ENCODE measurements at places on chromosomes 11 and 22.

- no peak for DNase-seq
Observed at GRCh38 chr11:75510004-75510722, 15.6 kb downstream of the GDPD5 start.

GRCh38 chr11:62340269-62340901 lies 3.1 kb downstream of the ASRGL1 start:
- DNase-seq, result peak; percentile 94

- no peak for DNase-seq
Observed at GRCh38 chr22:35524966-35525686, 15.5 kb upstream of the RASD2 start.

DNA sequence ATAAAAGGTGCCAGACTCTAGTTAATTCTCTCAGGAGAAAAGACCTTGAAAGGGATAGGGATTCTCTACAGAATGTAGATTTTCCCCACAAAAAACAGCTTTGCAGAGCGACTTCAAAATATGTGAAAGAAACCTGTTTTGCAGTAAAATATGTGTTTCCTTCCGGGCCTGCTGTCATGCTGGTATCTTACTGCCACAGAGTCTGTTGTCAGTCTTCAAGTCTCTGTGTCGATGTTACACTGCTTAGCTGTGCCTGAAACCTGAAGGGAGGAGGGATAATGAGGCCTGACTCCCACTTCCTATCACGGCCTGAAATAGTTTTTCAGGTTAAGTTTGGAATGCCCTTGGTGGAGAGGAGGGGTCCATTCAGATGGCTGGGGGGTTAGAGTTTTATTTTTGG lies 1.7 kb upstream of the DGCR2 start:
- no peak for DNase-seq

GRCh38 chr22:36385491-36386350 lies 2.0 kb downstream of the MYH9 start:
- DNase-seq, result peak; percentile 27

DNA sequence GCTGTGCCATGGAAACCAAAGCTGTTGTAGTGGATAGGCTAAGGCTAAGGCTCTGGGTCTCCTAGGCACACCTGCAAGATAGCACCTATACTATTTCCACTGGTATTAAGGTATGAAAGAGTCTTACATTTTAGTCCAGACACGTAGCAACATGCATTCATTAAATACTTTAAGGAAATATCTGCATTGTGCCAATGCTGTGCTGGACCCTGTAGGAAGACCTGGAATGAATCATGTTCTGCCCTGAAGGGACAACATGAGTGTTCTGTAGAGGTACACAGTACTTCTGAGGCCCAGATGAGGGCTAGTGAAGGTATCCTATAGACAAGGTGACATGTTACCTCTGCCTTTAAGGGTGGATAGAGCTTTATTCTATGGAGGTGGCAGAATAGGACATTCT lies 35.2 kb upstream of the RRM1 start:
- no peak for DNase-seq

- DNase-seq, result no peak
Observed at GRCh38 chr22:47225080-47225930, 462.9 kb downstream of the TBC1D22A start.

GRCh38 chr11:67163006-67163405 lies 43.9 kb downstream of the KDM2A start:
- no peak for DNase-seq

GRCh38 chr22:42396621-42397331 lies 35.4 kb downstream of the NFAM1 start:
- peak; percentile 27 for DNase-seq

DNA sequence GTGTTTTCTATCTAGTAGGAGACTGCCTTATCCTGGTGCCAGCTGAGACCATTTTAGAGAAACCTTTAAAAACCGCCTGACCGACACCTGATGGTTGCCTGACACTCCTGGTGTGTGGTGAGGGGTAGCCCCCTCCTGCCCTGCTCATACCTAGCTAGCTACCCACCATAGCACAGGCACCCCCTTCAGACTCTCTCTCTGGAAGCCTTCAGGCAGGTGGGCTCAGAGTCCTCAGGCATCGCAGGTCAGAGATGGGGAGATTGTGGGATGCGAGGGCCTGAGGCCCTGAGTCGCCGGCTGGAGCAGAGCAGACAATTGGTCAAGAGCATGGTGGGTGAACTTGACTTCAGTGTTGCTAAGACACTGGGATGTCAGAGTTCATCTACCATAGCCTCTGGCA lies 424.6 kb downstream of the BRD1 start:
- no peak for DNase-seq

- DNase-seq, result no peak
Observed at GRCh38 chr11:35839368-35840161, 104.3 kb upstream of the LDLRAD3 start.

- DNase-seq, result no peak
Observed at GRCh38 chr11:95736355-95736754, 53.2 kb downstream of the FAM76B start.

DNA sequence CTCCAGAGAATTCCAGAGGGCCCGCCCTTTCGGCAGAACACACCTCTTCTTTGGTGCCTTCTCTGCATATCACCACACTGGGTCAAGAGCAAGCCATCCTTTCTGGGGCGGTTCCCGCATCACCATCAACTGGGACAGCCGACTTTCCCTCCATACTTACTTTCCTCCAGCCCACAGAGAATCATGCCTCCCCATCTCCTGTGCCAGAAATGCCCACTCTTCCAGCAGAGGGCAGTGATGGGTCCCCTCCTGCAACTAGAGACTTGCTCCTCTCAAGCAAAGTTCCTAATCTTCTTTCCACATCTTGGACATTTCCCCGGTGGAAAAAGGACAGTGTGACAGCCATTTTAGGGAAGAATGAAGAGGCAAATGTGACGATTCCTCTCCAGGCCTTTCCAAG lies 157.7 kb downstream of the C11orf91 start:
- peak; percentile 49 for DNase-seq

DNA sequence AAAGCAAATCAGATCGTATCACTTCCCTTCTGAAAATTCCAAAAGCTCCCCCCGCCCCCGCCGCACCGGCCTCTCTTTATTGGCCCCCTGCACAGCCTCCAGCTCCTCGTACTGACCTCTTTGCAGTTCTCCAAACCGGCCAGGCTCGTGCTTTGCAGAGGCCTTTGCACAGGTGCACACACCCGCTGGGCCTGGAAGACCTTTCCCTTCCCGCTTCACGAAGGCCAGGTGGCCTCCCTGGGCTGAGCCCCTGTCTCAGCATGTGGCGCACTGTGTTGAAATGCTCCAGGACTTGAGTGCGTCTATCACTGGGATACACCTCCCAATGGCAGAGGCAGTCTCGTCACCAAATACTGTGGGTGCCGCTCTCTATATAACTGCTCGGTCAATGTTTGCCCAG lies 13.2 kb upstream of the ADA2 start:
- no peak for DNase-seq

DNA sequence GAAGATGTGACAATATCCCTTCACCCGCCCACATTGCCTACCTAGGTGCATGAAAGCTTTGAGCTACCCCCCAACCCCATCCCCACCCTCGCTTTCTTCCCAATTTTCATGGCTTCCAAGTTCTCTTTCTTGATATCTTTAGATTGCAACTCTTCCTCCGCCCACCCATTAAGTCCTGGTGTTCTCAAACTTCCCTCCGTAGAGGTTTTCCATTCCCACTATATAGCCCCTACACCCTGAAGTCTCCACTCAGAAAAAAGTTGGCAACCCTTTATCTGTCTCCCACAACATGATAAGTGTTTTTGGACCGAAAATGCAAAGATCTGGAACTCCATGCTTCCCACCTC lies 572 bp downstream of the ZNF70 start:
- DNase-seq, result no peak

DNA sequence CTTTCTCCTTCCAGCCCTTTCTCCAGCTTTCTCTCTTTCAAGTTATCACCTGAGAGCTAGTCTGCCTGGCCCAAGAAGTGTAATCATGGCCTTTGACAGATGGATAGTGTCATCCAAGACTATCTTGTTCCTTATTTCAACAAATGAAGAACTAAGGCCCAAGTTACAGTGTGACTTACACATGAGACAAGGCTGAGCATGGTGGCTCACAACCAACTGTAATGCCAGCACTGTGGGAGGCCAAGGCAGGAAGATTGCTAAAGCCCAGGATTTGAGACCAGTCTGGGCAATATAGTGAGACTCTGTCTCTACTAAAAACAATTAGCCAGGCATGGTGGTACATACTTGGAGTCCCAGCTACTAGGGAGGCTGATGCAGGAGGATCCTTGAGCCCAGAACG lies 3.7 kb upstream of the RANGAP1 start:
- no peak for DNase-seq

GRCh38 chr11:2211113-2211971 lies 39.7 kb upstream of the TH start:
- DNase-seq, result no peak

DNA sequence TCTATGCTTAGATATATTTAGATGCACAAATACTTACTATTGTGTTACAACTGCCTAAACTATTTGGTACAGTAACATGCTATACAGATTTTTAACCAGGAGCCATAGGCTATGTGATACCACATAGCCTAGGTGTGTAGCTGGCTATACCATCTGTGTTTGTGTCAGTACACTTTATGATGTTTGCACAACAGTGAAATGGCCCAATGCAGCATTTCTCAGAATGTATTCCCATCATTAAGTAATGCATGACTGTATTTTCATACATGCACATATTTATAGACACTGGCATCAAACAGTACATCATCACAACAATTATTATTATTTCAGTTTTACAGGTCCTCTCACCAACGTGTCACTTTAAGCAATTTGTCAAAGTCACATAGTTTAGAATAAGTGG lies 979.5 kb upstream of the TENM4 start:
- DNase-seq, result no peak

GRCh38 chr11:134786636-134787035 lies 374.6 kb upstream of the B3GAT1 start:
- no peak for DNase-seq

DNA sequence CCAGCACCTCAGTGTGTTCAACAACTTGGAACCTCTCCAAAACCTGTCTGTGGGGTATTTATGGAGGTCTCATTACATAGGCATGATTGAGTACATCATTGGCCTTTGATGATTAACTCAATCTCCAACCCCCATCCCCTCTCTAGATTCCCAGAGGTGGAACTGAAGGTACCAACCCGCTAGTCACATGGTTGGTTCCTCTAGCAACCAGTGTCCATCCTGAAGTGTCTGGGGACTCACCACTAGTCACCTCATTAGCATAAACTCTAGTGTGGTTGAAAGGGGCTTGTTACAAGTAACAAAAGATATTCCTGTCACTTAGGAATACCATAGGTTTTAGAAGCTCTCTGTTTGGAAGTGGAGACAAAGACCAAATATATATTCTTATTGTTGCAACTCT lies 40.3 kb downstream of the SIK2 start:
- no peak for DNase-seq

- no peak for DNase-seq
Observed at GRCh38 chr11:41779401-41779960, 320.0 kb upstream of the LRRC4C start.

GRCh38 chr11:134581966-134582769 lies 170.1 kb upstream of the B3GAT1 start:
- DNase-seq, result peak; percentile 47

- DNase-seq, result no peak
Observed at GRCh38 chr11:110598725-110599124, 113.5 kb downstream of the ARHGAP20 start.

DNA sequence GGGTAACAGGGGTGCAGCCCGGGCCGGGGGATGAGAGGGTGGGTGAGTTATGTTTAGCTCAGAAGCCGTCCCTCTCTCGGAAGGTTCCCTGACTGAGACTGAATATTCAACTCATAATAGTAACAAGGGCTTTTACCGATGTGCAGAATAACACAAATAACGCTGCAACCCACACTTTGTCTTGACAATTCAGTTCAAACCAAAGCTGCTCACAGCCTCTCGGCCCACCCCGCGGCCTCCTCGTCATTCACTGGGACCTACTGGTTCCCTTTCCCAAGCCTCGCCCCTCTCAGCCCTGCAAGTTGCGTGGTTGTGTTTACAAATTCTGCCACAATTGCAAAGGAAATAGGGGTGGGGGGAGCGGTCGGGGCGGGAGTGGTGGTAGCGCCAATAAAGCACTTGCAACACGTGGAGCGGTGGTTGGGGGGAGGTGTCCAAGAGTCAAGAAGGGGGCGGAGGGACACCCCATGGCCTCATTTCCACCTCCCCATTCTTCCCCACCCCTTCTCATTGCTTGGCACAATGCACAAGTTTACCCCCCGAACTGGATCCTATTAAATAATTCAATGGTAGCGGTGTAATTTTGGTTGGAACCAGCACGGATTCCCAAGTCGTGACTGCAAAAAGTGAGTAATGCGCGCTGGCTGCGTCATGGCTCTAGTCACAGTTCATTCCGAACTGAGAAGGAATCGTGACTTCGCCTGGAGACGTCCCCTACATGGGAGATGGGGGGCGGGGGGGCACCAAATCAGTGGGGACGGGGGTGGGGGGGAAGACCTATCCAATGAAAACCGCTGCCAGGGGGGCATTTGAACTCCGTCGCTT lies 102.0 kb upstream of the HSD17B12 start:
- no peak for DNase-seq

GRCh38 chr11:47565340-47566148 lies at the start of gene PTPMT1:
Gene PTPMT1, plus strand, starts transcription at chr11:47565599. Its CDS starts 24 bp downstream, at chr11:47565623.
- DNase-seq, result no peak

GRCh38 chr11:128690665-128691101 lies 3.2 kb upstream of the FLI1 start:
- DNase-seq, result no peak

DNA sequence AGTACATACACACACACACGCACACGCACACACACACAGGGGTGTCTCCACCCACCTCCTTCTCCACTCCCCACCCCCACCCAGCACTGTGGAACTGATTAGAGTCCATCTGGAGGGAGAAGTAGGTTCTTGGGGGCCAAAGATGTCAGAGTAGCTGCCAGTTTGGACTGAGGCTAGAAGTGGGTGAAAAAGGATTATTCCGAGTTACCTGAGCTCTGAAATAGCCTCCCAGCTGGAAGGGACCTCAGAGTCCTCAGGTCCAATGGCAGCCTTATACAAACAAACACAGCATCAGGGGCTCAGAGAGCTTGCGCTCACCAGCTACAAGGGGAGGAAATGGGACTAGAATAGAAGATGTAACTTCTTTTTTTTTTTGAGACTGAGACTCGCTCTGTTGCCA lies 20.8 kb downstream of the IL10RA start:
- DNase-seq, result no peak

DNA sequence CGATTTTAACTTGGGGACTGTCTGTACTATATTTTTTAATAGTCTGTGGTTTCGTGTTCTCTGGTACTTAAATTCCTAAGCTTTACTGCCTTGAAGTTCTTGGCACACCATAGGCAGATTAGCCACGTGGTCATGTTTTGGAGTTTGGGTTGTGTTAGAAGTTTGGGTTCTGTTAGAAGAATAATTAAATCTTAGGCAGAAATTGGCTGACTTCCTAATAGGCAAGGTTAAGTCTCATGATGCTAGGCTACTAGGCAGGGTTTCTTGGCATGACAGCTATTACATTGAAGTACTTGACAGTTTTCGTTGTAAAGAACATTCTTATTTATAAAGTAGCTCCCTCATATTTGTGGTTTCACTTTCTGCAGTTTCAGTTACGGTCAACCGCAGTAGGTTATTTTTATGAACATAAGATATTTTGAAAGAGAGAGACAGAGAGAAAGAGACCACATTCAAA lies 30.0 kb upstream of the MMP7 start:
- DNase-seq, result peak; percentile 20

All from pons (tissue), 1 donor.